Neural progenitor cell (in vitro differentiated cells): ENCODE measurements at places on chromosomes 7 and 10.

GRCh38 chr10:115402699-115403098 is 309.5 kb downstream of the ATRNL1 start:
- DNase-seq, result no peak

DNA sequence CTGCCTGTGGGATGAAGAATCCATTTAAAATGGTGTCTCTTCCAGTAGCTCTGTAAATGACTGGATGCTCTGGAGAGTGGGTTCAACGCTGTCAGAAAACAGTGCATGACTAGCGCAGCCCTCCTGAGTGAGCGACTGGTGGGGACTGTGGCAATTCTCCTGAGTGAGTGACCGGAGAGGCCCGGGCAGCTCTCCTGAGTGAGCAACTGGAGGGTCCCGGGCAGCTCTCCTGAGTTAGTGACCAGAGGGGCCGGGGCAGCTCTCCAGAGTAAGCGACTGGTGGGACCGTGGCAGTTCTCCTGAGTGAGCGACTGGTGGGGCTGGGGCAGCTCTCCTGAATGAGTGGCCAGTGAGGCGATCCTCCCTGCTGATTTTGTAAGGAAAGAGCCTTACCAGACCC is 85.5 kb downstream of the WDR37 start:
- DNase-seq, result no peak

DNA sequence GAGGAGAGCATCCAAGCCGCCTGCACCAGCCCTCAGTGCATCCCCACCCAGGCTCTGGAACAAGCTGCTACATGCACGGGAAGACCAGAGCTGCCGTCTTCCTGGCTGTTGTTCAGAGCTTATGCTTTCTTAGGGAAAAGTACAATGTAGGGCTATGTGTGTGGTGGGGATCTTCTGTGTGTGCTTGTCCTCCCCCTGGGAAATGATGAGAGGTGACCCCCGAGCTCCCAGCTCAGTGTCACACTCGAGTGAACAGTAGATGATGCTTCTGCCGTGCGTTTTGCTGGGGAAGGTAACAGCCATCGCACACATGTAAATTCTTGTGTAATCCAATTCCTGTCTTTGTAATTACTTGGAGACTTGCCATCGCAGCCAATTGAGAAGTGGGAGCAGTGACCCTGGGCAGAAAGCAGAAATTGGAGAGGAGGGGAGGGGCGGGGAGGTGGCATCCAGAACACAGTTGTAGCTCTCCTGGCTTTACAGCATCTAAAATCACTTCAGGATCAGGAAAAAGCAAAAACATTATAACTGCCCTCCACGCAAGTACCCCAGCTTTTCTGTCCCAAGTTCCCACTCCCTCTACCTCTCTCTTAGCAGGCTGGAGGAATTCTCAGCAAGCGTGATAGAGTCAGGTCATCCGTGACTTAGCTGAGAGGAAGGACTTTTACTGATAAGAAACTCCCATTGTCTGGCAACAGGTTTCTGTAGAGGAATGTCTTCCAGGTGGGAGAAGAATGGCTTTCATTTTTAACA is 149.6 kb downstream of the TCF7L2 start:
- DNase-seq, result peak; percentile 31

GRCh38 chr10:11272915-11273389 is 255.3 kb downstream of the CELF2 start:
- no peak for DNase-seq

- no peak for DNase-seq
Measured at GRCh38 chr7:400901-401485, 111.0 kb downstream of the FOXL3 start.

DNA sequence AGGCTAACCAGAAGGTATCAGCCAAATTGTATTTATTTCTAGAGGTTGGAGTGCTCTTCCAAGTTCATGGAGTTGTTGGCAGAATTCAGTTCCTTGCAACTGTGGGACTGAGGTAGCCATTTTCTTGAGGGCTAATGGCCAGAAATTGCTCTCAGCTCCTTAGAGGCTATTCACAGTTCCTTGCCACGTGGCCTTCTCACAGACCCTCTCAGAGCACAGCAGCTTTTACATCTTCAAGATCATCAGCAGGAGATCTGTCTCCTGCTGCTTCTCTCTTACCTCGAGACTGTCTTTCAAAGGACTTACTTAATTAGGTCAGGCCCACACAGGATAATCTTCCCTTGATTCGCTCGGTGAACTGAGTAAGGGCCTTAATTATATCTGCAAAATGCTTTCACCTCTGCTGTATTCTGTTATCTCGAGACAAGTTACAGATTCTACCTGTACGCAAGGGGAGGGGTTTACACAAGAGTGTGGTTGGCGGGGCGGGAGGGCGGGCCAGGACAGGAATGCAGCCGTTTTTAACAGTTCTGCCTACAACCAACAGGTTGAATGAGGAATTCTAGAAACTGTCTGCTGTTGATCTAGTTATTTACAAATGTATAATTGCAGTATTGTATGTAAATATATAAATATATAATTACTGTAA is 15.0 kb downstream of the MIOS start:
- DNase-seq, result peak; percentile 77

DNA sequence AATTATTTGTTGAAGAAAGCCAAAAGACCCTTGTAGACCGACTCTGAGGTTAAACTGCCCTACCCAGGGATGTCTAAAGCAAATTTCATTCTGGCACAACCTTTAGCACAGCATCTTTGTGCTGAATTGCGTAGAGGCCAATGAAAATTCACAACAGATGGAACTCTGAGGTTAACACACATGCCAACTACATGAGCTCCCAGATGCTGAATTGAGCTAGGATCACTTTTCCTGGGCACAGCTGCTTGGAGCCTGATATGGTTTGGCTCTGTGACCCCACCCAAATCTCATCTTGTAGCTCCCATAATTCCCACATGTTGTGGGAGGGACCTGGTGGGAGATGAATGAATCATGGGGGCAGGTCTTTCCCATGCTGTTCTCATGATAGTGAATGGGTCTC is 158.0 kb upstream of the PTN start:
- no peak for DNase-seq

DNA sequence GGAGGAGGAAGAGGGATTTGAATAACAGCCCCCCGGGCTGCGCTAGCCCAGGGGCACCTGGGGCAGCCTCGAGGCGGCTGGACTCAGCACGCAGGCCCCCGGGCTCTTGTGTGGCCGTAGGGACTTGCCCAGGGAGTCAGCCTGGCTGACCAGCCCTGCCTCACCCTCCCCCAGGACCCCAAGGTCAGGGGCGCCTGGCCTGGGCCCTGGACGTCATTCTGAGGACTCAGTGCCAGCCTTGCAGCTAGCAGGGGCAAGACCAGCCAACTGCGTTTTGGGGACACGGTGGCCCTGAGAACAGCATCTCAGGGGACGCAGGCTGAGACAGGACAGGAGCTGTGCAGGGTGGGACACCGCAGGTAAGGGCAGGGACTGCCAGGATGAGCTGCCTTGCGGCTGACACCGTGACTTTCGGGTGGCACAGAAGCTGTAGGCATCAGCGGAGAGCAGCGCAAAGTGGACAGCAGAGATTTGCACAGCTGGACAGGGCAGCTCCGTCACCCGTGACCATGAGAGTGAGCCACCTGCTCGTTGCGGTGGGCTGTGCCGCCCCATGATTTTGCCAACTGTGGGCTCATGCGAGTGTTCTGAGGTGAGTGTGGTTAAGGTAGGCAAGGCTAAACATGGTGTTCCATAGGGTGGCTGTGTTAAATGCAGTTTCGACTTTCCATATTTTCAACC is 48.1 kb upstream of the UBE3C start:
- no peak for DNase-seq

- peak; percentile 73 for DNase-seq
Measured at GRCh38 chr10:58152673-58153263, 114.9 kb downstream of the IPMK start.

GRCh38 chr10:110192552-110192951 is 14.9 kb upstream of the MXI1 start:
- no peak for DNase-seq

GRCh38 chr10:93139059-93139655 is 65.5 kb downstream of the CYP26A1 start:
- no peak for DNase-seq

DNA sequence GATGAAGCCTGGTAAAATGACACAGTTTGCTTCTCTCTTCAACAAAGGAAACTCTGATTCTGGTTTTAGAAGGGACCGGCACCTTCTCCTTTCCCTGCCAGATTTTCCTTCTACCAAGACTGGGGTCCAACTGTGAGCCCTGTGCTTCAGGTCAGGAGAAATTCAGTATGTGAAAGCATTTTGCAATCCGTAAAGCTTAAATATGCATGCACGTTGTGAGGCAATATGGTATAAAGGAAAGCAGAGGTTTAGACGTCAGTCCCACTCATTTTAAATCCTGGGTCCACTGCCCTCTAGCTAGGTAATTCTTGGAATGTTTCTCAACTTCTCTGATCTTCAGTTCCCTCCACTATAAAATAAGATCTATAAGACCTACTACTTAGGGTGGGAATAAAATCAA is 359.0 kb upstream of the NPSR1 start:
- DNase-seq, result no peak

GRCh38 chr10:17801507-17801906 is 7.6 kb upstream of the MRC1 start:
- DNase-seq, result no peak

- no peak for DNase-seq
Measured at GRCh38 chr7:55556031-55556430, 16.3 kb downstream of the VOPP1 start.

DNA sequence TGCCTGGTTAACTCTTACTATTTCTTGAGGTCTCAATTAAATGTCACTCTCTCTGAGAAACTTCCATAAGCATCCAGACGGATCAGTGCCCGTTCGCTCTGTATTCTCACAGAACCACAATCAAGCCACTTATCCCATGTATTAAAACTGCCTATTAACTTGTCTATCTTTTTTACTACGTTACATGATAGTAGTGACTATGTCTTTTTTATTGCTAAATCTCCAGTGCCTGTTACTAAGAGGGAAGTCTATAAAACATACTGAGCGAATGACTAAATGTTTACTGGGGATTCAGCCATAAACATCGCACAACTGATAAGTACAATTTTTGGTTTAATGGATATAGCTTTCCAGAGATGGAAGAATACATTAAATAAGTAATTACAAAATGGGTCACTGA is 399.9 kb downstream of the NXPH1 start:
- no peak for DNase-seq

DNA sequence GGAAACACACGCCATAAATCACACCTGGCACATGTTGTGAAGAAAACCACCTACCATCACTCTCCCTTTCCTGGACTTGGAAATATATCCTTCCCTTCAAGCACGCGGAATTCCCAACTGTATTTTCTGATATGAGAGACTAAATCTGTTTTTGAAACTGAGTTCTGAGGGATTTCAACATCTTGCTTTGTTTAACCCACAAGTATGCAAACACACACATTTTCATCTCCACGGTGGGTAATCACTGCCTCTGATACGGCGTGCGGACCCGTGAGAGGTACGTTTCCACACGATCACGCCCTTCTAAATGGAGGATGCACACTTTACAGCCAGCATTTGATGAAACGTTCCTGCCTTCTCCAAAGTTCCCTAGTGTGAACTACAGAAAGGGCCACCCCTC is 83.4 kb downstream of the ZRANB1 start:
- no peak for DNase-seq

DNA sequence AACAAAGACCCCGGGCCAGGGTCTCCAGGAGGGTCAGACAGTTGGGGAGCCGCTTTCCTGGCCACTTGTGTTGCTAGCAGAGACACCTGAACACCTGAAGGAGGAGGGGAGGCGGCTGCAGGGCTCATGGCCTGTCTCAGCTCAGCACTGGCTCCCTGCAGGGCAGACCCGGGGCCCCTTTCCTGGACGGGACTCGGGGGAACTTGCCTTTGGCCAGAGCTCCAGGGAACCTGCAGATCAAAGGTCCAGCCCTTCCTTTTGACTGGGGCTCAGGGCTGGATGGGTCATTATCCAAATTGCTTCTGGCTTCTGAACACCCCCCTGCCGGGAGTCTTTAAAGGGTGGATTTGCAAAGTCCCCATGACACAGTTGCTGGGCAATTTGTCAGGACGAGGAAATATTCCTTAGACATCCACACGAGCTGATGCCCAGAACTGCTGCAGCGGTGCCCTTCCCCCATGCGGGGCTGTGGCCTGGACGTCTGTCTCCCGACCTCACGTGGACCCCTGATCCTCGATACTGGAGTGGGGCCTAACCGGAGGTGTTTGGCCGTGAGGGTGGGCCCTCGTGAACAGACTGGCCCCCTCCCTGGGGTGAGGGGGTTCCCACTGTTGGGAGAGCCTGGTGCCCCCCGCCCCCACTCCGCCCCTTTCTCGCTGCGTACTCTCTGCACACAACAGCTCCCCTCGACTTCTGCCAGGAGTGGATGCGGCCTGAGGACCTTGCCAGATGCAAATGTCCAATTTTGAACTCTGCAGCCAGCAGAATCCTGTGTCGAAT is 194.3 kb downstream of the ELFN1 start:
- DNase-seq, result peak; percentile 79

- no peak for DNase-seq
Measured at GRCh38 chr10:5563321-5563961, 38.7 kb downstream of the CALML3 start.

GRCh38 chr7:92246360-92247101 is 757 bp downstream of the ANKIB1 start:
- peak; percentile 1 for DNase-seq

GRCh38 chr10:80201608-80202141 is 3.7 kb downstream of the ANXA11 start:
- DNase-seq, result no peak

- peak; percentile 5 for DNase-seq
Measured at GRCh38 chr10:107169516-107169915, 5.0 kb upstream of the SORCS1 start.

GRCh38 chr10:102196893-102197292 is 29.2 kb upstream of the ELOVL3 start:
- DNase-seq, result no peak

DNA sequence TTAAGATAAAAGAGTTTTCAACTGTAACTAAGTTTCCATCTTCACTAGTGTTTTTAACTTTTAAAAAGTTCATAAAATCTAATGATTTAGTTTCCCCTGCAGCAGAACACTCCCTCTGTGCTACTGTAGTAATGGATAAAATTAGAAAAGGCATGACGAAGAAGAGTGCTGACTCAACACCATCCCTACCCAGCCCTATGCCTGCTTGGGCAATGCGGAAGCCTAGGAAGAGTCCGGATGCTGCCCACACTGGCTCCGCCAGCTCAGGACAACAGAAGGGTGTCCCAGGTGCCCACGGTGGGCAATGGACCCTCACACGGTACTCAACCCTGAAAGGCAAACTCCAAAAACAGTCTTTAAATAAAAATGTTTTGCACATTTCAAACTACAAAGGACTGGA is 118.2 kb downstream of the LARP4B start:
- DNase-seq, result no peak

GRCh38 chr7:154672659-154673415 is 330.1 kb downstream of the PAXIP1 start:
- no peak for DNase-seq

- DNase-seq, result no peak
Measured at GRCh38 chr7:75776295-75776971, 4.4 kb upstream of the CCL26 start.
